Right renal cortex interstitium (tissue), 3 donors: ENCODE measurements at places on chromosomes 6 and 20. TPM values are rescaled to one million over a fixed set of nuclear protein-coding genes. Genes with fewer than 3 reads are reported as not detected.

- DNase-seq: no peak
These were observed 237.2 kb upstream of the ID4 start for GRCh38 chr6:19599796-19600464.

DNA sequence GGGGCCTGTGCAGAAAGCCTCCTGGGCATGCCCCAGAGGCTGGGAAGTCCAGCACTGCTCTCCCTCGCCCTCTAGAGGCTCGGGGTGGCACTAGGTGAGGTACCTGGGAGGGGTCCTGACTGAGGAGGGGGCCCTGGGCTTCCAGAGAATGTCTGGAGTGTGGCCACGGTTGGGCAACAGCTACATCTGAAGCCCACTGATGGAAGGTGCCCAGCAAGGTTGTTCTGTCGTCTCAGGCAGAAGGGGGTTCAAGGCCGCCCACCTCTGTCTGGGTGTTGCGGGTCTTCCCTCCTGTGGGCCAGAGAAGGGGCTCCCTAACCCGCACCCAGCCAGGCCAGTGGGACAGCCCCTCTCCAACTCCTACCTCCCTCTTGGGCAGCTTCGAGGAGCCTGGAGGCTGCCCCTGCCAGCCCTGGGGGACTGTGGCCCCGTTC is 11.4 kb upstream of the VEGFA start:
- no peak for DNase-seq

DNA sequence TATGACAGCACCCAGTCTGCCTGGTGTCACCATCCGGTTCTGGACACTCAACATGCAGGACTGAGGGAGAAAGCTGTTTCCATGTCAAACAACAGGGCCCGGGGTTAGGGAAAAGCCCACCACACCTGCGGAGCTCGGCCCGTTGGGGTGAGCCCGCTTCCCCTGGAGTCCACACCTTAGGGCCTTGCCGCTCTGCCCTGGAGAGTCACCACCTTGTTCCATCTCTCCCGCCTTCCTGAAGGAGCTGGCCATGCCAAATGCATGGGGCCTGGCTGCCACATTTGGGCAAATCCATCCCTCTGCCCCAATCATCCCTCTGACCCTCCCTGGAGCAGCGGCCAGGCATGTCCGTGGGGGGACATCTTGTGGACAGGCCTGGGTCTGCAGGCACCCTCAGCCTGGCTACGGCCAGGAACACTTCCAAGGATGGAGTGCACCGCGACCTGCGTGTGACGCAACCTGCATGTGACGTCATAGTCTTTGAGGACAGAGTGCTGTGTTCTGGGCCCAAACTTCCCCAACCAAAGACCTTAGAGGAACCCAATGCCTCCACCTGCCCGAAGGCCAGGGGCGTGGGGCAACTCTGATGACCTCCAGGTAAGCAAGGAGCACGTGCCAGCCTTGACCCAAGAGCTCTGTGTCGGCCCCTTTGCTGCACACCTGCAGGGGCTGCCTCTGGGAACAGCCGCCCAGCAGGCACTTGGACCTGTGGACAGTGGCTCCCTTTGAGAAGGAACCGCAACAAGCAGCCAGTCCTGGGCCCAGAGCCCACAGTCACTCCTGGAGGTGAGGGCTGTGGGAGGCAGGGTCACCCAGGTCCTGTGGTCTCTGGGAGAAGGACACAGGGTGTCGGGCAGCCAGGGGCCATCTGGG is 1.7 kb downstream of the CABLES2 start:
- DNase-seq: no peak

GRCh38 chr6:11975353-11975977 is 36.6 kb upstream of the HIVEP1 start:
- no peak for DNase-seq

DNA sequence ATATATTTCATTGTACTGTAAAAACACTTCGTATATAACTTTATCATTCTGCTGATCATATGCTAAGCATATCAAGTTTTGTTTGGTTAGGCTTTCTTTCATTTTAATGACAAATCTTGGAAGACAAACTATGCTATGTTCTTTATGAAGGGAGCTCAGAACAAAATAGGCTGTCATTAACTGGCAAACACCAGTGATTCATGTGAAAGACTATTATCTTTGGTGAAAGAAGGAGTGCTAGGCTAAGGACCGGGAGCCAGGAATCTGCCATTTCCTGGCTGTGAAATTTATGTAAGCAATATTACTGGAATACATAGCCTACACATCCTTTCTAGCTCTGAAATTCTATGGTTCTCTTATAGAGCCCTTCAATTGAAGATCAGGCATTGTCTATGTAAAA is 136.2 kb upstream of the CCN2 start:
- no peak for DNase-seq

Gene CDH4
- 5.8 TPM for polyA plus RNA-seq

GRCh38 chr6:291697-292505 is at the start of gene DUSP22:
TSS of gene DUSP22 (plus strand) at chr6:292487. CDS start at chr6:292540, 53 bp downstream.
- DNase-seq: peak; percentile 79

DNA sequence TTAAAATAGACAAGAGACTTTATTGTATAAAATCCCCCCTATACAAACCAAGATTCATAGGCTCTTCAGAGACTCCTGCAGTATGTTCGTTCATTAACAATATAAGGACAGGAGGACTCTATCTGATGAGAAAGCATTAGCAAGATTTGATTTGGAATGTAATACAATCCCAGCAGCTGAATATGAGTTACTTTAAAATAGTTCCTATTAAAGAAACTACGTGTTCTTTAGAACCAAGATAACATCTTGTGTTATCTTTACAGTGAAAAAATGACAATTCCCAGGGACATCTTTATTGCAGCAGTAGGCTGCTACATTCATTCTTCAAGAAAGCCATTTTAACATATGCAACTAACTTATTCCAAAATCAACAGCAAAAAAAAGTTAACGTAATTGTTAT is 1360.1 kb upstream of the GJE1 start:
- DNase-seq: no peak

- no peak for DNase-seq
These were observed 131.1 kb upstream of the MYLIP start for GRCh38 chr6:15997586-15998388.

Gene MYT1
- 0.50 TPM for polyA plus RNA-seq

DNA sequence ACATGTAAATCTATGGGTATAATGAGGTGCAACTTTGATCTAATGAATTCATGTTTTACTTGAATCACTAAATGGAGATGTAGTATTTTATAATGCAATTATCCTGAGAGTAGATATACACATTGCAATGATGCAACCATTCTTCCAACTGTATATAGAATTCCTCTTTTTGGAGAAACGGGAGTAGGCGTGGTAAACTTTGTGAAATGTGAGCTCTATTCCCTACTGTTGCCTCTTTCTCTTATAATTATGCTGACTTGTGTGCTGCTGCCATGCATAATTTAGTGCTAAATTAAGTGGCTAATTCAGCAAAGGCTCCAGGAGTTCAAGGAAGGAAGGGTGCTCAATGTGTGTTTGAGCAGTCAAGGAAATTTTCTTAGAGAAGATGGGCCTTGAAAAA is 116.6 kb upstream of the SLC35B3 start:
- no peak for DNase-seq

- no peak for DNase-seq
These were observed 114.0 kb upstream of the HSF2 start for GRCh38 chr6:122285292-122285913.
